Stimulated activated naive CD8-positive, alpha-beta T cell treated with anti-CD3 and anti-CD28 coated beads, Interleukin-15, amount 100 ng/mL, for 72 hours (primary cell): ENCODE measurements at places on chromosomes 12 and 14.

GRCh38 chr12:127162307-127162706 is 1104.7 kb upstream of the TMEM132C start:
- DNase-seq, result no peak

DNA sequence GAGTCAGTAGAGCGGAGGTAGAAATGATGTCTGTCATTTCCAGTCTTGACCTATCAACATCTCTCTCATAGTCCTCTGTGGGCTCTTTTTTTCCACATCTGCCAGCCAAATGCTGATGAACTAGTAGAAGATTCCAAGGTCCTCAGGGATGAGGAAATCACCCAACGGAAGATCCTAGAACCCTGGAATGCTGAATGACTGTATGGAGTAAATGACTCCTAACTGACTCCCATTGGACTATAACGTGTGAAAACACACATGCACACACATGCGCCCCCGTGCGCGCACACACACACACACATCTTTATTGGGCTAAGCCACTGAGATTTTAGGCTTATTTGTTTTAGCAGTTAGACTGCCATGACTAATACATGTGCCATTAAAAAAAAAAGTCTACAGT is 159.2 kb downstream of the MYRFL start:
- DNase-seq, result no peak

GRCh38 chr12:94702696-94703095 is 52.3 kb upstream of the TMCC3 start:
- no peak for DNase-seq

GRCh38 chr12:75130811-75131210 is 78.8 kb downstream of the KCNC2 start:
- DNase-seq, result no peak

- no peak for DNase-seq
Observed at GRCh38 chr14:49975276-49975675, 82.4 kb downstream of the ARF6 start.

DNA sequence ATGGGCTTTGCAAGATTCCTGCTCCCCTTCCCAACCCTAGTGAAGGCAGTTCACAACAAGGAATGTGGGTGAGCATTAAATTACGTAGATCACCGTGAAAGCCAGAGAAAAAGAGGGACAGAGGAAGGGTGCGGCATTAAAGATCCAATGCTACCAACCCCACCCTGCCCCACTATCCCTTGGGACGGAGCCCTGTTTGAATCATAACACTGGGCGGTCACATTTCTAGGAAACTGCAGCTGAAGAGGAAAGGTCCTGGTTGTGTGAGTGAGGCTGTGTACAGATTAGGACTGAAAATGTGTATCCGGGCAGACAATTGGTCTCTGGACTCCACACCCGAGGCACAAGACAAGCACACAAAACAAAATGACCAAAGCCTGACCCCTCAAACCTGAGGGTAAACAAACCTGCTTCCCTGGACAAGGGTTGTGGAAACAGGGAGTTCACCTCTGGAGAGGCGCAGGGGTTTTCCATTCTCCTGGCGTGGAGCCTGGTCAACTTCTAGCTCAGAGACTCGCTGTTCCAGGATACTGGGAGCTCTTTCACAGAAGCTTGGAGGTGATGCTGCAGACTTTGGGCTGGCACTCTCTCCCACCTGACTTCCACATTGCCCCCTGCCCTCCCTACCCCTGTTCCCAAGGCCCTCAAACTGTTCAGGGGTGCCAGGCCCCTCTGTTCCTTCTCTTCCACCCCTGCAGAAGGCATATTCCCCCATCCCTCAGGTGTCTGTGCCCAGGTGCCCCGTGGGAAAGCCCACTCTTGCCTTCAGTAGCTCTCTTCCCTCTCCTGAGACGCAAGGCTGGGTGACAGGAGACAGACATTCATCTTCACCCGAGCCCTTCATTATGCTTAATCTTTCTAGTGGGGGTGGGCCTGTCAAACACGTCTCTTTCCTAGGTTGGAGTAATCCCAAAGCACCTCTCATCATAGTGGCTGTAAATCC is 16.5 kb downstream of the NINJ2 start:
- DNase-seq, result no peak

GRCh38 chr12:44405297-44405696 is 470.8 kb downstream of the NELL2 start:
- DNase-seq, result no peak

GRCh38 chr14:54572316-54572715 is 5.4 kb downstream of the SAMD4A start:
- peak; percentile 27 for DNase-seq
